ENCODE measurements at places on chromosomes 7 and 10.

GRCh38 chr7:92904244-92905131, 68.1 kb upstream of the CDK6 start:
- peak; percentile 95 for DNase-seq

DNA sequence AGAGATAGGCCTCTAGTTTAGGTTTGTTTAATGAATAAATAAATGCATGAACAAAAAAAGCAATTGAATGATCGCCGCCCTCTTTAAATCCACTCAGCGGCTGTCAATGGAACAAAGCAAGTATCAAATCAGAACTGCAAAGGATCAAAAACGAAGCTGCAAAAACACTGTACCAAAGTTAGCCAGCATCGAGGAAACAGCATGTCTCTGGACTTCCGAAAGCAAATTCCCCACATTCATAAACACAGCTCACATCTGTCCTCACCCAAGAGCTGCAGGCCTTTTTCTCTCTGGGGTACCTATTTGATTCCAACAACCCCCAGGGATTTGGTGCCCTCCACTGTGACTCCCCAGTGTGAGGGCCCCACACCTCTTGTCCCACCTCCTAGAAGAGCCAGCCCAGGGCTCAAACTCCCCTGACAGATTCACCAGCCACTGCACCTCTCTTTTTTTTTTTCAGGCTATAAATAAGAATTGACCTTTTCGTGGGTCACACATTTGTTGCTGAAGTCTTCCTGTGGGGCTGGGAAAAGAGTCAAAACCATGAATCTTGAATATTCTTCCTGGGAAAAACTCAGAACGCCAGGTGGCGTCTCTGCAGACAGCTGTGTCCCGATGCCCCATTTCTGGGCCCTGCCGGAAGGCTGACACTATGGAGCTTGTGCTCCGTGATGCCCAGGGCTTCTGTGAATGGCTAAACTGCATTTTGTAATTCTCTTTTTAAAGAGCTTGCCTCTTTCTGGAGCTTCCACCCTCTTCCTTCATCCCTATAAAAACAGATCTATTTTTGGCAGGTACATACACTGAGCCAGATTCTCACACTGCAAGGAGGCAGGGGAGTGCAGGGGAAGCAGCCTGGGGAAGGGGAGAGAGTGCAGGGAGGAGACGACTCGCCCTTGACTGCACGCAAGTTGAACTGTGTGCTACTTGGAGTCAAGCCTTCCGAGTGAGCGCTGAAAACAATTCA, 51.7 kb downstream of the HSPA12A start:
- no peak for DNase-seq

- no peak for DNase-seq
Observed at GRCh38 chr7:124413029-124413428, 352.6 kb downstream of the GPR37 start.

DNA sequence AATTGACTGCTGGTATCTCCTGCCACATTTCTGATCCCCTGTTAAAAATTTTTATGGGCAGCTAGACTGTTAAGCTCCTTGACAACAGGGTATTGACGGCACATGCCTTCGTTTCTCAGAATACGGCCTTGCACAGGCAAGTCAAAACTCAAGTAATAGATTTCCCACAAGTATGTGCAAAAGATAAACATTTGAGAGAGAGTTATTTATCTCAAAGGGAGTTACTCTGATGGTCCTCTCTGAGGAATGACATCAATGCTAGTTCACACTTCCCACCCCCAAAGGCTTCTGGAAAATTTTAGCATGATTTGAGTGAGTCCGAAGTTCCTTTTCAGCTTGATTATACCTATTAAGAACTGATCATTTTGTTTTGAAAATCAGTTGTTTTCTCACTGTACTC, 71.9 kb downstream of the JCAD start:
- no peak for DNase-seq

DNA sequence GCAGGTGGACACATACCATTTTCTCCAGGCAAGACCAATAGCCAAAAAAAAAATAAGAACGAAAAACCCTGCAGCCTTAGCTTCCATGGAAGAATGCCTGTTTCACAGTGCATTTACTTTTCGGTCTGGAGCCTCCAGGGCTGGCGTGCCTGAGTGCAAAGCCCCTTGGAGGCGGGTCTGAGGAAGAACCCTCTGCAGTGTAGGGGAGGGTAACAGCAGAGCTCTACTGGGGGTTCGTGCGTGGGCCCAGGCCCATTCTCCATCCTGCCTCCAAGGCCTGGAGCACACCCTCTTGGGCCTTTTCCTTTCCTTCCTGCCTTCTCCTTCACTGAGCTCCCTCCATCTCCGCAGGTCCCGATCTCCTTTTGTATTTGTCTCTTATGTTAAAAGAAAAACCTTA, 172.3 kb upstream of the GLI3 start:
- no peak for DNase-seq

DNA sequence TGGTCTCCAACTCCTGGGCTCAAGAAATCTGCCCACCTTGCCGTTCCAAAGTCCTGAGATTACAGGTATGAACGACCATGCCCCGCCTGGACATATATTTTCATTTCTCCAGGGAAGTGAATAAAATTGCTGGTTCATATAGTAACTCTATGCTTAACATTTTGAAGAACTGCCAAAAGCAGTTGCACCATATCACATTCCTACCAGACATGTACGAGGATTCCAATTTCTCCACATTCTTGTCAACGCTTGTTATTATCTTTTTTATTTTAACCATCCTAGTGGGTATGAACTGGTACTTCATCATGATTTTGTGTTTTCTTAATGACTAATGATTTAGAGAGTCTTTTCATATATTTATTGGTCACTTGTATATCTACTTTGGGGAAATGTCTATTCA, 21.9 kb upstream of the CPN1 start:
- no peak for DNase-seq

DNA sequence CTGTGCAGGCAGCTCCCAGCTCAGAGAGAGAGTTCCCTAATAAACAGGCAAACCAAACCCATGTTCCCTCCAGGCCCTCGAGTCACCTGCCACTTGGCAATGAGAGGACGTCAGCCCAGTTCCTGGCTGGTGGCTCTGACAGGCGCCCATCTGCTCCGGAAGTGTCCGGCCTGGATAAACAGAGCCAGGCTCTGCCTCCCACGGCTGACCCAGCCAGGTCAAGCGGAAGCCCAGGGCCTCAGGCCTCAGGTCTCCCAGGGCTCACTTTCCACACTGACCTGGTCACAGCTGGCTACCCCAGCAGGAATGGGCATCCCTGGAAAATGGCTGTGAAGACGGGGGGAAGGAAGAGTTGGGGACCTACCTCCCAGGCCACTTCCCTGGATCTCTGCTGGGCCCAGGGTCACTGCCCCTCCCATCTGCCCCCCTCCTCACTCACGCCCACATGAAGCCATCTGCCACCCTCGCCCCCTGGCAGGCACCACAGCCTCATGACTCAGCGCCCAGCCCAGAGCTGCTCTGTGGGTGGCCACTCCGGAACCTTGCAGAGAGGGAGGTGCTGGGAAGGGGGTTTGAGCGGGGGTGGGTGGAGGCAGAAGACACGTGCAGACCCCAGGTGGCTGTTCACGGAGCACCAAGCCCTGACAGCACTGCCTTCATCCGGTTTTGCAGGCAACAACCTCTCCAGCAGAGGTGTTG, 37.4 kb upstream of the DUSP5 start:
- no peak for DNase-seq

GRCh38 chr10:74824184-74824899, 2.1 kb upstream of the KAT6B start:
- no peak for DNase-seq

DNA sequence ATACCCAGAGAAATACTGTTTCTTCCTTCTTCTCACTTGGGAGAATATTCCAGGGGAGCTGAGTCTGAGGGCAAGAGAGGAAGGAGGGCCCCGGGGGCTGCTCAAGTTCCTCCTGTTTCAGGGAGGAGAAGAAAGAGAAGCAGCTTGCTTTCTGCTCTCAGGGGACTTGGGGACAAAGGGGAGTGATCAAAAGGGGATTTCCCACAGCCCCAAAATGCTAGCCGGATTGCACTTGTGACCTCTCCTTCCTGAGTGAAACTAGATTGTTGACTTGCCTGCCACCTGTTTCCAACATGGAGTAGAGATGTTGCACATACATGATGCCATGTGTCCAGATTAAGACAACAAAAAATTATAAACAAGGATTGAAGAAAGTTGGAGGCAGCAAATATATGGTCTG, 28.7 kb upstream of the PDCD4 start:
- no peak for DNase-seq

GRCh38 chr10:61592581-61592980, 70.1 kb upstream of the CABCOCO1 start:
- DNase-seq, result no peak

- DNase-seq, result no peak
Observed at GRCh38 chr7:101576998-101577397, 52.1 kb downstream of the MYL10 start.

DNA sequence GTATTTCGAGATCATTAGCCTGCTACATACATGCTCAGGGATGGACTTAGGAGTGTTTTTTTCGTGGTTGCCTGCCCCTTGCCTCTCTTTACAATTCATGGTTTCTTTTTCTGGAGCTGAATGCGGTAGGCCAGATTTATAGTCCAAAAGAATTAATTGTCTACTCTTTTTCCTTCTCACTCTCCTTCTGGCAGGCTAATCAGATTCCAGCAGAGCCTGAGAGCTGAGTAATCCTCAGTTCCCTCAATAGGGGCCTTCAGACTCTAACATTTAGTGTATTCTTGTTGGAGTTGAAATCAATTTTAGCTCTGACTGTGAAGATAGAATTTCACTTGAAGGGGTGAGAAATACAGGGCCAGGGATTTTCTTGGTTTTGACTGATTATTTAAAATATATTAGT, 16.4 kb downstream of the SORCS3 start:
- no peak for DNase-seq

DNA sequence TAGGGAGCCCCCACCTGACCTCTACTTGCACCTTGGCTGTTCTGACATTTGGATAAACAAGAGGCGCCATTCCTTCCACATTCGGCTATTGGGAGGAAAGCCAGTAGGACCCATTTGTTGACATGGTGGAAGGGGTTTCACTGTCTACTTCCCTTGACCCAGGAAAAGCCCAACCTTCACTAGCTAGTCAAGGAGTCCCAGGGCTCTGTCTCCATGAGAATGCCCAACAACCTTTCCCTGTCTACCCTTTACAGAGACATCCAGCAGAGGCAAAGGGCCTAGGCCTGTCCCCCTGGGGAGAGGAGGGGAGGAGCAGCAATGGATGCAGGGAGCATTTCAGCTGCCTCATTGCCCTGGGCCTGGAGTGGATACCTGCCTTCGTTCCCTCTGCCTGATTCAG, 136.1 kb downstream of the NEURL1 start:
- DNase-seq, result no peak
